Stimulated activated CD4-positive, alpha-beta T cell treated with anti-CD3 and anti-CD28 coated beads, Interleukin-1b, Interleukin-23, amount 100 ng/mL, for 24 hours (primary cell): ENCODE measurements at places on chromosomes 7 and 10.

DNA sequence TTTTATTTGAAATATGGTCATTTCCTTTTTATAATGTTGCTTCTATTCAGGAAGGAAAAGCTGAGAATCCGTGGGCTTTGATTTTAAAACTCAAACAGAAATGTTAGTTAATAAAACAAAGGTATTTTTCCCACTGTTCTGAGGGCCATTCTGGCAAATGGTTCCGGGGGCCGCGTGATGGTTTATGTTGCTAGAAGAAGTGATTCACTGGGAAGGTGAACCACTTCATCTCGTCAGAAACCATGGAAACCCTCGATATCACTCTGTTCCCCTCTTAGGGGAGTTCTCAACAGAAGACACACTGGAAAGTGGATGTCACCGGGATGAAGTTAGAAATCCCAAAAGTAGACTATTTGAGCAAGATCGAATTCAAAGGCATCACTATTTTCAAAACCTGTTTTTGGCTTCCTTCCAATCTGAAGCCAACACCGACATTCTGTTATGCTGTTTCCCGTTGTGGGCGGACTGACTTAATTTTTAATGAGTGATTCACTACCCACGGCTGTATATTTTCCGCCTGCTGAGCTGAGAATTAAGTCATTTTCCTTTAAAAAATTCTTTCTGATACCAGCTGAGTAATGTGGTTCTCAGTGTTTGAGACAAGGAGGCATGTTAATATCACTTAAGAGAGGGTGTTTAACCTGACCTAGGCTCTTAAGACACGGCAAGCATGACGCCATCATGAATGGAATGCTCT lies 84.1 kb downstream of the PTPRE start:
- DNase-seq = peak; percentile 38

DNA sequence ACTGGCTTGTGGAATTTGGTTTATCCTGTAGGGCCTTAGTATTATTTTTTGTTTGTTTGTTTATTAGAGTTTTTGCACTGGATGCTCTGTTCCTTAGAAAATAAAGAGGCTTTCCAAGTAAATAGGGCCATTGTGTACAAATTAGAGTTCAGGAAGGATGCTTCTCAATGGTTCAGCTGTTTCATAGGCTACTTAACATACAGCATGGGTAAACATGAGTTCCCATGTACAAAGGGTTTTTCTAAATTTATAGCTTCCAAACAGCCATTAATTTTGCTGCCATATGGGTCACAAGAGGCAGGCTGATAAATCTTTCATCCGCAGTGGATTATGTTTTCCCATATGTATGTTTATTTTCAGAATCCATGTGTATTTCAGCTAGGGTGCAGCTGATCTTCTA lies 121.6 kb upstream of the WDR11 start:
- DNase-seq = no peak

DNA sequence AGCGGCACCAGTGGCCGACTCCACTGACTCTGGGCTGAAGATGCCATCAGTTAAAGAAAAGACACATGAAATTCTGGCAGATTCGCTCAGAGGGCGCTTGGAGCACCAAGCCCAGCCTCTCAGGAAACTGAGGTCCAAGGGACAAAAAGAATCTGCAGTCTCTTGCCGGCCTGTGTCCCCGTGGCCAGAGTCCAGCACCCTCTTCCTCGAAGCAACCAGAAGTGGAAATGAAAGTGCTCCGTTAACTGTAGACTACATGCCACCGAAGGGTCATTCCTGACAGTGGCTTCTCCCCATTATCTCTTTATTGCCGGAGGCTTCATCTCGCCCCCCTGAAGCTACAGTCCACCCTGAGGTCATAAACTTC lies 1.0 kb upstream of the CHST15 start:
- DNase-seq = no peak

- no peak for DNase-seq
These were observed 10.3 kb upstream of the STK17A start for GRCh38 chr7:43572516-43573049.

GRCh38 chr7:98130959-98131358 lies 24.3 kb downstream of the LMTK2 start:
- no peak for DNase-seq

DNA sequence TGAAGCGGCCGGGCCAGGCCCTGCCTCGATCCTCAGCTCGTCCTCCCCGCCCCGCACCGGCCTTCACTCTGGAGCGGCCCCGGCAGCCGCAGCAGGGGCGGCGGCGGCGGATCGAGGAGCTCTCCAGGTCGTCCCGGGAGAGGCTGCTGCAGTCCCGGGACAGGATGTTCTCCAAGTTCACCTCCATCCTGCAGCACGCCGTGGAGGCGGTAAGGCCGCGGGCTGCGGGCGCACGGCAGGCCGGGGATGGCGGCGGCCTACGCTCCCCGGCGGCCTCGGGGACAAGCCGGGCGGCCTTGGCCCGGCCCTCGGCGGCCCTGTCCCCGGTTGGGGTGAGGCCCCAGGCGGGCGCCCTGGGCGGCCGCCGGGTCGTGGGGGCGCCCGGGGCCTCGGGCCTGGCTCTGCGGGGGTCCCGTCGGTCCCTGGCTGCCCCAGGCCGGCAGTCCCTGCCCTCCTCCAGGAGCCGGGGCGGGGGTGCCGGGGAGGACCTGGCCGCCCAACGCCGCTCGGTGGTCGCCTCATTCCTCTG lies 399 bp downstream of the FHIP2A start:
- no peak for DNase-seq

- DNase-seq = no peak
These were observed 22.1 kb downstream of the NMT2 start for GRCh38 chr10:15146366-15146765.

DNA sequence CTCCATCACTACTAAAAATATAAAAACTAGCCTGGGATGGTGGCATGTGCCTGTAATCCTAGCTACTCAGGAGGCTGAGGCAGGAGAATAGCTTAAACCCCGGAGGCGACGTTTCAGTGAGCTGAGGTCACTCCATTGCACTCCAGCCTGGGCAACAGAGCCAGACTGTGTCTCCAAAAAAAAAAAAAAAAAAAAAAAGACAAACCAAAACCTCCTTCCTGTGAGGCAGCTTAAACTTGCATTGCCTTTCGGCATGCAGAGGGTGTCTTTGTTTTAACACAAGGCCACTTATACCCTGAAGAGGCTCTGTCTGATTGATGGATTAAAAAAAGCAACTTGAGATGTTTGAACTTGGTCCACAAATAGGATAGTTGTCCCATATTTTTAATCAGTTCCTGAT lies 128.4 kb upstream of the RSU1 start:
- no peak for DNase-seq

DNA sequence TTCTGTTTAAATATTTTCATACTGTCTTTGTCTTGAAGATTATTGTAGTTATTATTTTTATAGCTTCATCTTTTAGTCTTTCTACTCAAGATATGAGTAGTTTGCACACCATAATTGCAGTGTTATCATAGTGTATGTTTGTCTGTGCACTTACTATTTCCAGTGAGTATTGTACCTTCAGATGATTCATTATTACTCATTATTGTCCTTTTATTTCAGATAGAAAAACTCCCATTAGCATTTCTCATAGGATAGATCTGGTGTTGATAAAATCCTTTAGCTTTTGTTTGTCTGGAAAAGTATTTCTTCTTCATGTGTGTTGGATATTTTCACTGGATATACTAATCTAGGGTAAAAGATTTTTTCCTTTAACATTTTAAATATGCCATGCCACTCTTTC lies 646.2 kb upstream of the GRM3 start:
- no peak for DNase-seq

GRCh38 chr7:107989618-107990373 lies 13.2 kb downstream of the LAMB1 start:
- DNase-seq = no peak

- no peak for DNase-seq
These were observed 511.6 kb upstream of the IGFBP3 start for GRCh38 chr7:46432708-46433107.

- DNase-seq = no peak
These were observed 30.6 kb downstream of the HYCC1 start for GRCh38 chr7:22983257-22983855.

DNA sequence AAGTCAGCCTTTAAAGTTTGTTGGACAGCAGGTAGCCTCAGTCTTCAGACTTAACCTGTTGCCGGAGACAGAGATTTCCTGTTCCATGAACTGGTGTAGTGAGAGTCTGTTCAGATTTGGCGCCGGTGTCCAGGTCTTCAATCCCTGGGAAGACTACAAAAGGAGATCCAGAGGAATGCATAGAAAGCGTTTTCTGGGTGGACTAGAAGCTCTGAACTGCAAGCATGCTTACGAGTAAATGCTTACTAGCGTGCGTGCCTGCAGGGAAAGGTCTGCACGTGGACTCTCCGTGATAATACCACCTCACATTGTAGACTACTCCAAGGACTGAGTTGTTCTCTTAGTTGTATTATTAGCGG lies 878 bp downstream of the GLRX3 start:
- DNase-seq = no peak

DNA sequence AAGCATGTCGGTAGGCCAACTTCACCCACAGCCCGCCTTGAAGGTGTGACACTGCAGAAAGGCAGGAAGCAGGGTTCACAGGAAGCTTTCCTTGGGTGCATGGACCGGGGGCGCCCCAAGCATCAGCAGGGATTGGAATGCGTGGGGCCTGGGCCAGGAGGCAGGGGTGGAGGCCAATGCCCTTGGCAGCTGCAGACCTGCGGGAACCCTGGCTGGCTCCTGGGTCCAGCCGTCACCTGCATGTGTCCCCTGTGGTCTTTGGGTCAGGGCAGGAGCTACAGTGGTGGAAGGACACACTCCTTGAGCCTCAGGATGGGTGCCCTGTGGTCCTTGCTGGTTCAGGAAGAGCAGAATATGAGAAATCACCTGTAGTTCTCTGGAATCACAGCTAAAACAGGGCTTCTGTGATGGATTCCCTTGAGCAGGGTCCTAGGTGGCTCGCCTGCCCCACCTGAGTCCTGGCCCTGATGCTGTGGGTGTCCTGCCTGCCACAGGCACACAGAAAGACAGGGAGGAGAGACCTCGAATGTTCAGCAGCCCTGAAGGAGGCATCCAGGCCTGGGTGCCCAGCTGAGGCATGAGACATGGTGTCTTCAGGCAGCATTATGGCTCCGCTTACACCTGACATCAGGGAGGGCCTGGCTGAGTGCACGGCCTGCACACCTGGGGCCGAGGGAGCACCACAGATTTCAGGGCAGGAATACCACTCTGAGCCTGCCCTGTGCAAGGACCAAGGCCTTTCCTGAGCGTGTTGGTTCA lies 15.1 kb downstream of the ANTXRL start:
- no peak for DNase-seq

DNA sequence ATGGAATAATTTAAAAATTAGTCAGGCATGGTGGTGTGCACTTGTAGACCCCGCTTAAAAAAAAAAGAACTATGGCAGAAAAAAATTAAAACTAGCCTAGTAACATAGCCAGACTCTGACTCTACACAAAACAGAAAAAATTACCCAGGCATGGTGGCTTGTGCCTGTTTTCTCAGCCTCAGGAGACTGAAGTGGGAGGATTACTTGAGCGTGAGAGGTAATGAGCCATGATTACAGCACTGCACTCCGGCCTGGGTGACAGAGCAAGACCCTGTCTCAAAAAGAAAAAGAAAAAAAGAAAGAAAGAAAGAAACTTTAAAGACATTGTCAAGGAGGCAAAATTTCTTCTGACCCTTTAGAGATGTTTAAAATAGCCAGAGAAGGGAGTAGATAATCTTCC lies 109.0 kb upstream of the TMEM106B start:
- DNase-seq = no peak

GRCh38 chr7:112484671-112485167 lies 3.9 kb downstream of the LSMEM1 start:
- DNase-seq = no peak

DNA sequence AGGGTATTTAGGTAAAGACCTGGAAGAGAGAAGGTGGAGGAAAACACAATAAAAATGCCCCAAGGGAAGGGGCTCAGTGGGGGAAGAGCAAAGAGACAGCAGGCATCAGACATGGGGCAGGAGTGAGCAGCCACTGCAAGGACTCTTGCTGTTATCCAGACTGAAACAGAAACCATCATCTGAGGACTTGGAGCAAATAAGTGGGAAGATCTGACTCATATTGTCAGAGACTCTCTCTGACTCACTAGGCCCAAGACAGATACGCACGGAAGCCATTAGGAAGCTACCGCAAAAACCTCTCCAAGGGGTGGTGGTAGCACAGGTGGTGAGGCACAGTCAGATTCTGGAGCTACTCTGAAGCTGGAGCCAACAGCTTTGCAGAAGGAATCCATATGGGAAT lies 110.7 kb downstream of the RNF32 start:
- DNase-seq = no peak

DNA sequence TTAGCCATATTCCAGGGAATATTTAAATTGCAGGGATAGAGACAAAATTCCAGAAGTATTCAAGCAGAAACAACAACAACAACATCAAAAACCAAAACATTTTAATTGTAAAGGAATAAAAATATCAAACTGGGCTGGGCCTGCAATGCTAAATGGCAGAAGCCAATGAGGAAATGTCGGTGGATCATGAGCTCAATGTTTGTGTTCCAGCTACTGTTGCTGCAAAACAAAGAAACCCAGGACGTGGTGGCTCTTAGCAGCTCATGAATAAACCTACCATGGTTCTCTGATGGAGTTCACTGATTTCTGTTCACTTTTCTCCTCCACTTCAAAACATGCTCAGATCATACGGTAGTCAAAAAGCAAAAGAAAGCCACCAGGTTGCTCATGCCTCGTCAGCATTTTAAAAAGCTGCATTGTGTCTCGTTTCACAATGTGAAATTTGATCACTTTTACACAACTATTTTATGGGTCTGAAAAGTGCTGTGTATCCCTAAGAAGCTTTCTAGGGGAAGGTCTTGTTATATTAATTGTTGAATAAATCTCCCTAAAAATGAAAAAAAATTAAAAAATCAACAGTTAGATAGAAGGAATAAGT lies 54.0 kb downstream of the ASNS start:
- no peak for DNase-seq

DNA sequence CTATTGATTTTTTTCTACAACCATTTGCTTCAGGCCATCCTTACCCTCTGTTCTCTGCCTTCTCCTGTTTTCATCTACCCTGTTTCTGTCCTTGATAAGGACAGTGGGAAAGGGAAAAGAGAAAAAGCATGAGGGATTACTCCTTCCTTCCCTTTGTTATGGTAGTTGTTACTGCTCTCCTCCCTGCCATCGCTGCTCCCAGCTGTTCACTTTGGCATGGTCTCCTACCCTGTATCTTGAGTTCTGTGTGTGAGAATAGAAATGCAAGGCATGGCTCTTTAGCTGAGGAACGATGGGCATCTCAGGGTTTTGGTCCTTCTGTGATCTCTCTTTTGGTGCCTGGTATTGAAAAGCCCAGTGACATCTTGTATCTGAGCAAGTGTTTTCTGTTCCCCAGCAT lies 6.4 kb downstream of the CCSER2 start:
- DNase-seq = no peak

- no peak for DNase-seq
These were observed 205.3 kb downstream of the HTR7 start for GRCh38 chr10:90652519-90652918.

DNA sequence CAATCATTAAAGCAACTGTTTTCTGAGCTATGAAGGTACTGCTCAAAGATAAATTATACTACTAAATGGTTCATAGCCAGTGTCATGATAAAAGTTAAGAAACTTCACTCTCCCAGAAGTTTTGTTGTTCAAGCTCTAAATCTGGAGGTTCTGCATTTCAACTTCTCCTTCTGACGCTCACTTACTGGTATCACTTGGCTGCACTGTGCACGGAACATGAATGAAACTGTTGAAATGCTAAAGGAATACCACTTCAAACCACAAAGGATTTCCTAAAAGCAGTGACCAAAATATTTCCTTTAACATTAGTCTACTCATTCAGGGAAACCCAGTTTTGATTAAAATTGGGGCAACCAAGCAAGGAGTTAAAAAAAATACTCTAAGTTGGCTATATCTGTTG lies 93.6 kb downstream of the UBE2H start:
- DNase-seq = no peak

GRCh38 chr7:122415510-122415909 lies 111.0 kb upstream of the FEZF1 start:
- DNase-seq = no peak

- DNase-seq = no peak
These were observed 325.4 kb upstream of the NPVF start for GRCh38 chr7:25553580-25554291.
